ENCODE measurements at places on chromosomes 4 and X.

- DNase-seq, result no peak
Observed at GRCh38 chr4:157291071-157291470, 70.5 kb downstream of the GRIA2 start.

- DNase-seq, result no peak
Observed at GRCh38 chr4:39357002-39357401, 9.2 kb downstream of the RFC1 start.

GRCh38 chrX:35442421-35442820 is 355.7 kb upstream of the MAGEB16 start:
- no peak for DNase-seq

GRCh38 chrX:154032653-154033052 is 13.0 kb upstream of the IRAK1 start:
- DNase-seq, result no peak

GRCh38 chrX:71057848-71058530 is 10.1 kb downstream of the SNX12 start:
- DNase-seq, result no peak

GRCh38 chr4:182145334-182145905 is 97.8 kb upstream of the TENM3 start:
- DNase-seq, result no peak

GRCh38 chrX:69523314-69523713 is 19.2 kb downstream of the NALF2 start:
- no peak for DNase-seq

DNA sequence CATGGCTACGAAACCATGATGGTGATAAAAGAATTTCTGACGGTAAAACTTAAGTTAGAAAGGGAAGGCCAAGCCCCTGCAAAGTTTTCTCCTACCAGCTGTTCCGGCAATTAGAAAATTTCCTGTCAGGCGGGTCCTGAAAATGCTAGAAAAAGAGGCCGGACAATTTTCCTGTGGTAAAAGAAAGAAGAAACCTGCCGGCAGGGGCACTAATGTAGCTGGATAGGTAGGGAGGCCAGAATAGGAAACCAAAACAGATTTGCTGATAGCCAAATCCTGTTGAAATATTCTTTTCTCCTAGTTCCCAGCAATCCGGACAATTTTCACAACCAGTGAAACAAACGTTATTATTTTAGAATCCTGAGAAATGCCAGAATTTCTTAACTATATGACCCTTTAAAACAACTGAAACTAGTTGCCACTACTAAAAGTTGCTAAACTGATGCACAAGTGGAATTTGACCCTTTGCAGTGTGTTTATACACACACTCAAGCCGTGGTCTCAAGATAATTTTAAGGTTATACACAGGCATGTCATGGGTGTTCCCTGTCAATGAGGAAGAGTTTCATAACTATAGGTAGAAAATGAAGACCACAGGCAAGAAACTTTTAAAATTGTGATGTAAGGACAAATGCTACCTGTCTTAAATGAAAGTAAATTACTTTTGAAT is 47.7 kb downstream of the RPS6KA3 start:
- peak; percentile 22 for DNase-seq

- DNase-seq, result peak; percentile 56
Observed at GRCh38 chr4:150664935-150665334, 83.0 kb downstream of the MAB21L2 start.

- no peak for DNase-seq
Observed at GRCh38 chr4:6421397-6421796, 51.0 kb downstream of the PPP2R2C start.

DNA sequence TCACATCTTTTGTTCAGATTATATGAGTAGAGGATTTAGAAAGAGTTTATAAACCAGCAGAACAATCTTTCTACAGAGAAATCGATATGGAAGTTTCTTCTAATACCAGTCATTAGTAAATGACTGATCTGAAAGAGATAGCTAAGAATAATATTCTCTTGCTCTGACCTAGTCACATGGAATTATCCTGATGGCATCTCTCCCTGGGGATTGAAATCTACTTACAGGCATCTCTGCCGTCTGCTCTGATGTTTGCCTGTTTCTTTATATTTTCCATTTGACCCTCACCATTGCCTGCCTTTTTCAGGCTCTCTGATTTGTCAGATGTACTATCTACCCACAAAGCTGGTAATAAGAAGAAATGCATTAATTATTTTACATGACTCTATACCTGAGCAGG is 1157.3 kb downstream of the PCDH7 start:
- no peak for DNase-seq

DNA sequence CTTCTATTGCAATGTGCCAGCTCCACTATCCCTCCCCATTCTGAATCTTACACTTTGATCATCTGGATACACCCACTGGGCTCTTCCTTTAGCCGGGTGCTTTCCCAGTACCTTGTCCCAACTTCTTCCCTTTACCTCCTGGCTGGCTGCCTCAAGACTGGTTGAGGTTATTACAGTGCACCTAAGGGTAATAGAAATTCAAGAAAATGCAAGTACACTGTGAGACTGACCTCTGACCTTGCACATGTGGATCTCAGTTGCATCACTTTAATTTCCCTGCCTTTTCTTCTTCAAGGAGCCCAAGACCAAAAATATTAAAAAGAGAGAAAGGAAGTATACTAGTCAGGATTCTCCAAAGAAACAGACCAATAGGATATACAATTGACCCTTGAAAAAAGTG is 53.9 kb upstream of the NOCT start:
- no peak for DNase-seq

DNA sequence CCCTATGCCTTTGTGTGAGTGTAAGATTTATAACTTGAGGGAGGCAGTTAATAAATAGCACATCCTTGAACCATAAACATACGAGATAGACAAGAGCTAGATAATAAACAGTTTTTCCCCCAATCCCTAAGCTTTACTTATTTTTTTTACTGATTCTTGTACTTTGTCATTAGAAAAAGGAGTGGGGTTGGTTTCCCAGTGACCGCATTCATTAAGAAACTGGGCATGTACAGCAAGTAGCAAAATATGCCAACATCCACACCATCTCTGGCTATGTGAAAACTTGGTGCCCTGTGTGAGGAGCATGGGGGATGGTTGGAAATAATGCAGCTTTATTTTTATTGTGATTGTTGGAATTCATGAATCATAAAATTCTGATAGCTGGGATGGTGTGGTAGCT is 176.2 kb downstream of the CBR4 start:
- no peak for DNase-seq

- peak; percentile 67 for DNase-seq
Observed at GRCh38 chr4:159764343-159764952, 661.6 kb downstream of the RAPGEF2 start.

DNA sequence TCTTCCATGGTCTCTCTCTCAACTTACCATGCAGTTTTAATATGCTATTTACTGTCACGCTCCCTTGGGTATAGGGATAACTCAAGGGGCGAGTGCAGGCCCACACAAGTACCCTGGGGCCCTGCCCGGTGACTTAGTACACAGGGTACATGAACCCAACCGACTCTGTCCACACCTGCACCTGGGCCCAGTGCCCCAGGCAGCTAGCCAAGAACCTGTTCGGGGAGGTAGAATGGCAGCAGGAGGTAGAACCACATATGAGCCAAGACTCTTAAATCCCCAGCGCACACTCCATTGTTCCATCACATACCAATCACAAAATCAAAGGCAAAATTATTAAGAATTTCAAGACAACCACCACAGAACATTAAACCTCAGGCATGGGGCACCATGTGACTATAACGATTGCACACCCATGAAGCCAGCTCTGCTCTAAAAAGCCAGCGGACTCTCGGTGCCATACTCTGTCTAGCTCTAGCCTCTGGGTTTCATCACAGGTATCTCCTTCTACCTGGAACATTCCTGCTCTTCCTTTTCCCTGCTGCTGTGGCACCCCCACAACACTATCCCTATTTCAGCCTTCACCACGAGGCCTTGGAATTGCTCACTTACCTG is 14.6 kb downstream of the PHF8 start:
- DNase-seq, result no peak

GRCh38 chr4:70603856-70604255 is 11.8 kb downstream of the AMBN start:
- DNase-seq, result peak; percentile 44

- peak; percentile 65 for DNase-seq
Observed at GRCh38 chr4:168421671-168422070, 58.6 kb downstream of the DDX60L start.

DNA sequence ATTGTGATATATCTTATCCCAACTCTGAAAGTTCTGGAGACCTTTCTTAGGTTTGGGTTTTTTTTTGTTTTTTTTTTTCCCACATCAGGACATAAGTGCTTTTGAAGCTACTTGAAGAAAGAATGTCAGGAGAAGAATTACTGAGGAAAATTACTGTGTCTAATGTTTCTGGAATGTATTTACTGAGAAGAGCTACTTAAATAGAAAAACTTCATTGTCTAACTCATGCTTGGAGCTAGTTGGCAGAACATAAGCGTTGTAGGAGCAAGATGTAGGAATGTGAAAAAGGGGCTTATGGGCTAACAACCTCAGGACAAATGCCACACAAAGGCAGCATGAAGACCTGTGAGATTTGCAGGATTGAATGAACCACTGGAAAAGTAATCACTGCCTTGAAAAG is 166.6 kb upstream of the GLRA2 start:
- peak; percentile 0 for DNase-seq

DNA sequence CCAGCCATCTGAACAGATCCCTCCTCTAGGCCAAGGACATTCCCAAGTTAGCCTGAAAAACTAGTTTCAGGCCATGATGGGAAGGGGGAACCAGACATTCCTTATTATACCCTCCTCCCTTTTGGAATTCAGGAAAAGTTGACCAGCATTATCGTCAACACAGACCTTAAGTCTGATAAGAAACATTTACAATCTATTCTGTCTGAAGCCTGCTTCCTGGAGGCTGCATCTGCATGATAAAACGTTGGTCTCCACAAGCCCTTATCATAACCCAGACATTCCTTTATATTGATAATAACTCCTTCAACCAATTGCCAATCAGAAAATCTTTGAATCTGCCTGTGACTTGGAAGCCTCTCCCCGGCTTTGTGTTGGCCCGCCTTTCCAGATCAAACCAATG is 44.3 kb downstream of the EFHC2 start:
- DNase-seq, result no peak

GRCh38 chr4:102574317-102574716 is 73.2 kb downstream of the NFKB1 start:
- DNase-seq, result peak; percentile 64

GRCh38 chrX:39652336-39652735 is 445.4 kb downstream of the BCOR start:
- peak; percentile 38 for DNase-seq

GRCh38 chrX:30364229-30364628 is 55.0 kb upstream of the NR0B1 start:
- no peak for DNase-seq

DNA sequence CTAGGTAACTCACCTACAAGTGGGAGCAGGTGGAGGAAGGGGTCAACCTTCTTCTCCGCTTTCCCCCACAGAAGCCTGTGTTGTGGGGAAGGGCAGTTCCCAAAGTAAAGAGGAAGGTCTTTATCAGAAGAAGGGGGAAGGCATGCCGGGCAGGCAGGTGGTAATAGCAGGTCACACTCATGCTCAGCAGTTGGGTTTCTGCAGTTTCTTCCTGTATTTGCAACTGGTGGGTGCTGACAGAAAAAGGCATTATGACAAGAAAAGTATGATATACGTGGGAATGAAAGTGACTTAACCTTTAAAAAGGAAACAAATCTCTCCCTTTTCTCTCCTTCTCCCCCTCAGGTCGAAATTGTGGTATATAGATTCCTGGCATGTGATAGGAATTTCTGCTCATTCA is 3.7 kb downstream of the MTMR1 start:
- no peak for DNase-seq

DNA sequence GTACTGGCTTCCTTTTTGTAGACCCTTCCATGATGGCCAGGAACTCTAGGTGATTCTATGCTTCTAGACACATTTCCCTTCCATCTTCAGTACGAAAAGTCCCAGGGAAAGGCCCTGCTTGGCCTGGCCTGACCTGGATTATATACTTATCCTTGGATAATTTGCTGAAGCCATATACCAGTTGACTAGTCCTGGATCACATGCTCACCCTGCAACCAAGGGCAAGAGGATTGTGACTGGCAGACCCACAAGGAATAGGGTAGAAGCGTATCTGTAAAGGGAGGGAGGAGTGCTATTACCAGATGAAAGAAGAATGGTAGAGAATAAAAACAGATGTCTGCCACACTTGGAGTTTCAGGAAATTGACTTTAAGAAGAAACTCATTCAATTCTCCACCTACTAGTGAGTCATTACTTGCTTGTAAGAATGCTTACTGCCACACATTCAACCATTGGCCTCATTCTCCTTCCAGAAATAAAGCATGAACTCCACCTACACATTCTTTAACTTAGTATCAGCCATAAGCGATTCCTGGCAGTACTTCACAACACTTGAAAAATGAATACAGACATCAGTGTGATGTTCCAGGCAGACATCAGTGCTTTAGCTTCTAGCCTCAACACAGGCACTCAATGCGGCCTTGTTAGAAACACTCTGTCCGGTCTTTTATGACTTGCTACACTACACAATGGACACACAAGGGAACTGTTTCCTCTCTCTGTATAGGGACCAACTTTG is 141.8 kb downstream of the CBR4 start:
- DNase-seq, result peak; percentile 81

- no peak for DNase-seq
Observed at GRCh38 chr4:162683659-162684370, 482.9 kb downstream of the NAF1 start.

DNA sequence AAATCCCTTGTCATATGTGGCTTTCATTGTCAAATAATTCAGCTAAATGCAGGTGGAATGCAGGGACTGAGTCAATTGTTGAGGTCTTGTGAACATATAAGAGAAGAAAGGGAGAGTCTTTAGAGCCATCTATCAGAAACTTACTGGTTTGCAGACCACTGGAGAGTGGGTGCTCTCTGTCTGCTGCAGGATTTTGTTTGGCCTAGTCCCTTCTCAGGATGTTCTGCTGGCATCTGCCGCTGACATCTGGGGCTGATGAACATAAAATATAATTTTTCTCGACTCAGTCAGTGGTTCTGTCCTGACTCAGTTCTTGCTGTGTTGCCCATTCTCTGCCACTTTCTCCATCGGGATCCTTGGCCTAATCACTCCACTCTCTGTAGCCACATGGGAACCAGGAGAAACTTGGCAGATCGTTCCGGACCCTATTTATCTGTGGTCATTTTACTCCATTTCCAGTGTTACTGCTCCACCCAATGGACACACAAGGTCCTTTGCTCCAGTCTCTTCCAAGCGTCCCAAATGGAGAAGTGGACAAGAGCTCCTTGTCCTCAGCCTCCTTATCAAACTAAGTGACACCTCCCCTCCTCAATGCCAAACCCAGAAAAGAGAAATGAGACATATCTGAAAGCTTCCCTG is 436.2 kb downstream of the FAT4 start:
- DNase-seq, result peak; percentile 85

GRCh38 chr4:43607827-43608461 is 715.4 kb downstream of the GRXCR1 start:
- no peak for DNase-seq

Data from fibroblast of pulmonary artery (primary cell).